Activated T-helper 2 cell treated with anti-CD3 and anti-CD28 coated beads, Interferon-gamma antibody, Interleukin-2, Interleukin-4, amounts not matched to agents 10 μg/mL and 5 μg/mL and 100 μg/mL, durations not matched to agents 14 hours and 24 hours and 36 hours (primary cell): ENCODE measurements at places on chromosomes 7 and 10. TPM values are rescaled to one million over a fixed set of nuclear protein-coding genes. Genes with fewer than 3 reads are reported as not detected.

GJD4 gene
- total RNA-seq: not detected in 2 replicates

STK17A gene
- total RNA-seq: 20.4 and 21.7 TPM in 2 replicates

LIPJ gene
- not detected in 2 replicates for total RNA-seq

CPN1 gene
- not detected in 2 replicates for total RNA-seq

LLCFC1 gene
- not detected in 2 replicates for total RNA-seq

CPXM2 gene
- total RNA-seq: not detected in 2 replicates

PPP1R17 gene
- not detected in 2 replicates for total RNA-seq

VAX1 gene
- total RNA-seq: not detected in 2 replicates

PLEKHS1 gene
- total RNA-seq: not detected in 2 replicates

SLC29A4 gene
- total RNA-seq: 0.73 and 1.7 TPM in 2 replicates

CFAP58 gene
- 0.57 and 1.1 TPM in 2 replicates for total RNA-seq

COL17A1 gene
- total RNA-seq: not detected in 2 replicates

NRAP gene
- total RNA-seq: not detected in 2 replicates

CAMK1D gene
- 5.7 and 6.1 TPM in 2 replicates for total RNA-seq

ORC5 gene
- 25.0 and 28.3 TPM in 2 replicates for total RNA-seq

IL6 gene
- total RNA-seq: not detected in 2 replicates

SFXN3 gene
- total RNA-seq: 41.3 and 44.3 TPM in 2 replicates

SAMD9 gene
- 9.3 and 9.4 TPM in 2 replicates for total RNA-seq

RHOBTB1 gene
- 0.05 and 0.30 TPM in 2 replicates for total RNA-seq

CYP2C18 gene
- total RNA-seq: 0.57 and 0.64 TPM in 2 replicates

SLC4A2 gene
- total RNA-seq: 106 and 109 TPM in 2 replicates

FAM237B gene
- total RNA-seq: not detected in 2 replicates

GDF2 gene
- not detected in 2 replicates for total RNA-seq

BCAP29 gene
- total RNA-seq: 46.6 and 52.0 TPM in 2 replicates

AKR1C8 gene
- total RNA-seq: not detected in 2 replicates

SDK1 gene
- total RNA-seq: 0.48 and 1.2 TPM in 2 replicates

PRSS37 gene
- total RNA-seq: not detected in 2 replicates
